ENCODE measurements at places on chromosomes 5 and 9. TPM values are rescaled to one million over a fixed set of nuclear protein-coding genes. Genes with fewer than 3 reads are reported as not detected.

GRCh38 chr9:78963911-78964310 lies 607.9 kb upstream of the TLE4 start:
- H3K27ac ChIP-seq, result no peak overlapping the region
- H3K27me3 ChIP-seq, result no peaks in the 10 kb centered on the region
- DNase-seq, result no peak
- no peak overlapping the region for H3K4me3 ChIP-seq
- H3K4me1 ChIP-seq, result no peaks in the 10 kb centered on the region
- no peaks in the 10 kb centered on the region for H3K36me3 ChIP-seq

GRCh38 chr5:107401470-107402122 lies 269.1 kb downstream of the EFNA5 start:
- DNase-seq, result no peak
- no peaks in the 10 kb centered on the region for H3K27me3 ChIP-seq
- H3K36me3 ChIP-seq, result no peaks in the 10 kb centered on the region
- H3K27ac ChIP-seq, result no peak overlapping the region

DNA sequence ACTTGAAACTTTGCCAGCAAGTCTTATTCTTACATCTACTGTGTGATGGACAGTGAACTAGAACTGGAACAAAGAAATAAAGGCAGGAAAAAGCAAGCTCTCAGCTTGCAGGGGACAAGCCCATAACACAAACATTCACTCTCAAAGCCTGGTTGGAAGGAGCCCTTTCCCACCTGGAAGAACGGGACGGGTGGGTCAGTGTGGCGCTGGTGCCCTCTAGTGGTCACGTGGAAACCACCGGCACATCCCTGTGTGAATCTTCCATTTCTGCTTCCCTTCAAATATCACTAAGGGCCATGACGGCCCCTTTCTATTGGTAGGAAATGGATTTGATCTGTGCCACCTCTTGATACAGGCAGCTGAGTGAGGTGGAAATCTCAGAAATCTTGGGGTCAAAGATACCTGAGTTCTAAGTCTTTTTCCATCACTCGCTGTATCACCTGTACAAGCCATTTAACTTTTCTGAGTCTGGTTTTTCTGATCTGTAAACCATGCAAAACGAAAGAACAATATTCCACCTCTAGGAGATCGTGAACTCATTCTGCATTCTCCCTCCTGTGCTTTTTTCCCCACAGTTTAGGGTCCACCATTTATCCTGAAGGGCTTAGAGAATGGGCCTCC lies 211.6 kb downstream of the MSX2 start:
- no peaks in the 10 kb centered on the region for H3K27me3 ChIP-seq
- H3K27ac ChIP-seq, result no peak overlapping the region
- no peaks in the 10 kb centered on the region for H3K36me3 ChIP-seq
- H3K4me3 ChIP-seq, result no peak overlapping the region
- peak; percentile 17 for DNase-seq

DNA sequence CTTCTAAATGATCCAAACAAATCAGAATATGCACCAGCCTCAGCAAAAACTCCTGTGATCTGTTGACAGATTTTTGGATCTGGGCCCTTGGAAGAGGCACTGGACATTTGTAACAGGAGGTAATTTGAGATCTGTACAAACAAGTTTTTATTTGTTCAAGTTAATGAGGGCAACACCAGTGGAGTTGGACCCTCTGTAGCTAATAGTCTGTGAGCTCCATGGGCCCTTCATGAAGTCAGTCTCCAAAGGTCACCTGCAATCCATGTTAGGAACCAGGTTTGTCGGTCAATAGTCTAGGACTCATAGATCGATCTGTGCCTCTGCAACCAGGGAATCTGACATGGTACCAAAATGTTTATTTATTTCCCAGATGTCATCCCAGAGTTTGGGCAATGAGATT lies 40.9 kb downstream of the PAM start:
- no peak for DNase-seq
- H3K27me3 ChIP-seq, result no peaks in the 10 kb centered on the region
- no peak overlapping the region for H3K4me3 ChIP-seq

GRCh38 chr9:19281801-19282200 lies 51.3 kb downstream of the DENND4C start:
- DNase-seq, result no peak
- H3K4me3 ChIP-seq, result no peak overlapping the region
- no peaks in the 10 kb centered on the region for H3K36me3 ChIP-seq
- no peaks in the 10 kb centered on the region for H3K27me3 ChIP-seq

GRCh38 chr9:99515093-99515492 lies 293.0 kb downstream of the SEC61B start:
- no peak overlapping the region for H3K27ac ChIP-seq
- H3K4me1 ChIP-seq, result no peaks in the 10 kb centered on the region
- no peak overlapping the region for H3K4me3 ChIP-seq
- H3K36me3 ChIP-seq, result no peaks in the 10 kb centered on the region
- no peaks in the 10 kb centered on the region for H3K27me3 ChIP-seq
- DNase-seq, result no peak

GRCh38 chr9:31030741-31031202 lies 1353.7 kb upstream of the ACO1 start:
- H3K27ac ChIP-seq, result peak overlapping the region; percentile 32
- DNase-seq, result peak; percentile 39
- peak overlapping the region; percentile 50 for H3K4me3 ChIP-seq

- no peak overlapping the region for H3K4me3 ChIP-seq
- DNase-seq, result no peak
- H3K27ac ChIP-seq, result no peak overlapping the region
- no peaks in the 10 kb centered on the region for H3K36me3 ChIP-seq
- H3K4me1 ChIP-seq, result no peaks in the 10 kb centered on the region
Observed at GRCh38 chr9:108603141-108603540, 252.6 kb downstream of the ACTL7B start.

- no peak overlapping the region for H3K4me3 ChIP-seq
- DNase-seq, result no peak
- H3K36me3 ChIP-seq, result no peaks in the 10 kb centered on the region
- H3K27me3 ChIP-seq, result peaks cover 12% of the 10 kb centered on the region
Observed at GRCh38 chr5:140049713-140050112, 6.6 kb upstream of the NRG2 start.

DNA sequence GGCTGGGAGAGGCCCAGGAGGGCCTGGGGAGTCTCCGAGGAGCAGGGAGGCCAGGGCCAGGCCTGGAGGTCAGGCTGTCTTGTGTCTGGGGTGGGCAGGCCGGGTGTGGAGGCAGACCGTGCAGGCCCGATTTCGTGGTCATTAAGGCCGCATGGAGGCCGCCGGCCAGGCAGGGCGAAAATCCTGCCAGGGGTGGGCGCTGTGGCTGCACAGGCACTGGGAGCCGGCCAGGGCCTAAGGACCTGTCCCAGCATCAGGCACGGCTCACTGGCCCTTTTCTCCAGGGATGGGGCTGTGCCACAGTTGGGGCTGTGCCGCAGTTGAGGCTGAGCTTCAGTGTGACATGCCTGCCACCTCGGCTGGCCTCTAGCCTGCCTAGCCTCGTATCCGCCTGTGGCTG lies 35.9 kb downstream of the ASS1 start:
- H3K36me3 ChIP-seq, result no peaks in the 10 kb centered on the region
- no peak for DNase-seq
- no peak overlapping the region for H3K4me3 ChIP-seq
- H3K27ac ChIP-seq, result no peak overlapping the region
- H3K4me1 ChIP-seq, result no peaks in the 10 kb centered on the region
- peaks cover 29% of the 10 kb centered on the region for H3K27me3 ChIP-seq

- no peaks in the 10 kb centered on the region for H3K27me3 ChIP-seq
- H3K4me3 ChIP-seq, result no peak overlapping the region
- no peaks in the 10 kb centered on the region for H3K4me1 ChIP-seq
- no peak overlapping the region for H3K27ac ChIP-seq
- H3K36me3 ChIP-seq, result no peaks in the 10 kb centered on the region
- DNase-seq, result peak; percentile 1
Observed at GRCh38 chr5:108101130-108101529, 280.8 kb downstream of the FBXL17 start.

DNA sequence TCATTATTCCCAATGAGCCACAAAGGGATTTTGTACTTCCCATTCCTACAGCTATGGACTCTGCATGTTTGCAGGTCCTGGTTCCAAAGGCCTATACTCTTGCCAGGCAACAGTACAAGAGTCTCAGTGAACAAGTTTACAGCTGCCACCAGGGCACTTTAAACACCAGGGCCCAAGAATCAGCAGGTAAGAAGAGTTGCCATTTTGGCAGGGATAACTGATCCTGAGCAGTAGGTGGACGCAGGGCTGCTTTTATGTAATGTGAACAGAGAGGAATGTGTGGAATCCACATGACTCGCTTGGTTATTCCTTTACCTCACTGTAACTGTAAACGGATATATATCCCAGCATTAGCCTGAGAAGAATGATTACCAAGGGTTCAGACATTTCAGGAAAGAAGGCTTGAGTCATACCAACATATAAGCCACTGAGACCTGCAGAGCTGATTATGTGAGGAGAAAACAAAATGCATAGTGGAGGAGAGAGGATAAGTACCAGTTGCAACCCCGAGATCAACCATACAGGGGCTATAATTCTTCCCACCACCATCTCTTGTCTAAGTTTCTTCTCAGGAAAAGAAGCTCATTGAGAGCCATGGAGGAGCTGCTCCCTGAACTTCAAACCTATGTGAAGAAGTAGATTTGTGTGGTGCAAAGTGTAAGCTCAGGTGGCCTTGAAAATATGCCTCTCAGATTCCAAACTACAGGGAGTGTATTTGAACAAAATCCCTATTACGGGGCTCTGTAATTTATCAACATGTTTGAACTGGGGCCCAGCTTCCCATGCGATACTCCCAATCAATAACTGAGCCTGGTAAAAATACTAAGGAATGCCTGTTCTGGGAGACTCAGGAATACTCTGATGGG lies 24.6 kb downstream of the RAPGEF6 start:
- H3K27ac ChIP-seq, result peak overlapping the region; percentile 88
- peaks cover 28% of the 10 kb centered on the region for H3K4me1 ChIP-seq
- no peaks in the 10 kb centered on the region for H3K36me3 ChIP-seq
- no peaks in the 10 kb centered on the region for H3K27me3 ChIP-seq
- H3K4me3 ChIP-seq, result no peak overlapping the region
- peak; percentile 95 for DNase-seq

- no peaks in the 10 kb centered on the region for H3K36me3 ChIP-seq
- H3K4me3 ChIP-seq, result no peak overlapping the region
- H3K27me3 ChIP-seq, result no peaks in the 10 kb centered on the region
- H3K27ac ChIP-seq, result no peak overlapping the region
- H3K4me1 ChIP-seq, result no peaks in the 10 kb centered on the region
Observed at GRCh38 chr5:118070041-118070440, 918.3 kb downstream of the DTWD2 start.

- no peaks in the 10 kb centered on the region for H3K27me3 ChIP-seq
- H3K36me3 ChIP-seq, result no peaks in the 10 kb centered on the region
- no peak overlapping the region for H3K4me3 ChIP-seq
- no peak for DNase-seq
- no peak overlapping the region for H3K27ac ChIP-seq
Observed at GRCh38 chr5:105947461-105947860, 1723.3 kb downstream of the EFNA5 start.

Gene PCDHA6
- 2.7 TPM for total RNA-seq

Gene GABRB2
- 0.14 TPM for total RNA-seq

Gene CFAP90
- 0.84 TPM for total RNA-seq

Gene SPAG8
- 0.52 TPM for total RNA-seq

Gene SLC4A9
- total RNA-seq, result not detected

Gene ZNF883
- 1.9 TPM for total RNA-seq

Gene TBCA
- total RNA-seq, result 222 TPM
